GM13976 (cell line): ENCODE measurements at places on chromosomes 3 and 15.

DNA sequence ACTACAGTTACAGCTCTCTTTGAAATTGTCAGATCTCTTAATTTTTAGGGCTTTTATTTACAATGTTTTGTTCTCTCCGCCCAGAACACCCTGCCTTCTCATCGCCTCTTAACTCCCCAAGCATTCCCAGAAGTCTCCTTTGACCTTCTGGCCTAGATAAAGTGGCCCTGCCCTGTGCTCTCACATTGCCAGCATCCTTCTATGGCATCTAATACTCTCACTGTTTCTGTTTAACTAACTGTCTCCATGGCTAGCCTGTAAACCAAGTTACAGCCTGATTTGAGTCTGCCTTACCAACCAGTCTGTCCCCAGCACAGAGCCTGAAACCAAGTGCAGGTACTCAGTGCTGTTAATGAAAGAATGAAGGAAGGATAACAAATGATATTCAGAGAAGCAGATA lies 19.9 kb downstream of the COL8A1 start:
- no peak for DNase-seq

- DNase-seq: no peak
Observed at GRCh38 chr3:33541918-33542317, 101.7 kb upstream of the UBP1 start.

GRCh38 chr3:23481011-23481615 lies 278.0 kb downstream of the UBE2E2 start:
- no peak for DNase-seq

DNA sequence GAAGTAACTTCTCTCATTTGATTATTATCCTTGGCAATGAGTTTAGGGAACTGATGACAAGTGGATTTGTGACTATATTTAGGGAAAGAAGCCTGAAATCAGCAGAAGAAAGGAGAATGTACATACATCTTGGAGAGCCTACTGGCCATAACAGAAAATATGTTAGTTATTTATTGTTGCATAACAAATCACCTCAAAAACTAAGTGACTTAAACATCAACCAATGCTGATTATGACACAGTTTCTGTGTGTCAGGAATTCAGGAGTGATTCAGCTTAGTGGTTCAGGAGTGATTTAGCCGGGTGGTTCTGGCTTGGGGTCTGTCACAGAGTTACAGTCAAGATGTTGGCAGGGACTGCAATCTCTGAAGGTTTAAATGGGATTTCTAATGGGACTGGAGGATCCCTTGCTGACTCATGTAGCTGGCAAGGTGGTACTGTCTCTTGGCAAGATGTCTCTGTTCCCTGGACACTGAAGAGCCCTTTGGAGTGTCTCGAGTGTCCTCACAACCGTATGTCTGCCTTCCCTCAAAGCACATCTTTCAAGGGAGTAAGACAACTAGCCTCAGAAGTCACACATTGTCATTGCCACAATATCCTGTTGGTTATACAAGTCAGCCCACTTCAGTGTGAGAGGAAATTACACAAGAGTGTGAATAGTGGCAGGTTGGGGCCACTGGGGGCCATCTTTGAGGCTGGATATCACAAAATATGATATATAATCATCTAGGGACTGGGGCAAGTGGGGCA lies 248.9 kb downstream of the SV2B start:
- DNase-seq: no peak

- no peak for DNase-seq
Observed at GRCh38 chr3:150035301-150035779, 64.6 kb upstream of the PFN2 start.

DNA sequence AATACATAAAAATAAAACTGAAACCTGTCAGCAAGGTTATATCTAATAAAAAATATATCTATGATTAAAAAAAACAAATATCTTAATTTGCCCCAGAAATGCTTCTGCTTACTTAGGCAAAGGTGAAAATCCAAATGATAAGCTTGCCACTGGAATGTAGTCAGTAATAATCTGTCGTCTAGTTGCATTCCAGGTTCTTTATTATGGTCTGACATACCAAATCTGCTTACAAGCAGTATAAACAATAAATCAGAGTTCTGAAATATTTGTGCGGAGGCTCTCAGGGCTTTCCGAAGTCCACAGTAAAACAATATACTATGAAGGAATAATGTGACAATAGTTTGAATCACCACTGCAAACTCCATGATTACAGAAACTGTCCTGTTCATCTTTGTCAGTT lies 1133.5 kb downstream of the ROBO1 start:
- no peak for DNase-seq

- no peak for DNase-seq
Observed at GRCh38 chr15:41417418-41418195, 712 bp downstream of the RTF1 start.

- no peak for DNase-seq
Observed at GRCh38 chr3:16174389-16174788, at the start of gene GALNT15. Gene GALNT15, plus strand, starts transcription at chr3:16174680. Its CDS starts 472 bp downstream, at chr3:16175152.

DNA sequence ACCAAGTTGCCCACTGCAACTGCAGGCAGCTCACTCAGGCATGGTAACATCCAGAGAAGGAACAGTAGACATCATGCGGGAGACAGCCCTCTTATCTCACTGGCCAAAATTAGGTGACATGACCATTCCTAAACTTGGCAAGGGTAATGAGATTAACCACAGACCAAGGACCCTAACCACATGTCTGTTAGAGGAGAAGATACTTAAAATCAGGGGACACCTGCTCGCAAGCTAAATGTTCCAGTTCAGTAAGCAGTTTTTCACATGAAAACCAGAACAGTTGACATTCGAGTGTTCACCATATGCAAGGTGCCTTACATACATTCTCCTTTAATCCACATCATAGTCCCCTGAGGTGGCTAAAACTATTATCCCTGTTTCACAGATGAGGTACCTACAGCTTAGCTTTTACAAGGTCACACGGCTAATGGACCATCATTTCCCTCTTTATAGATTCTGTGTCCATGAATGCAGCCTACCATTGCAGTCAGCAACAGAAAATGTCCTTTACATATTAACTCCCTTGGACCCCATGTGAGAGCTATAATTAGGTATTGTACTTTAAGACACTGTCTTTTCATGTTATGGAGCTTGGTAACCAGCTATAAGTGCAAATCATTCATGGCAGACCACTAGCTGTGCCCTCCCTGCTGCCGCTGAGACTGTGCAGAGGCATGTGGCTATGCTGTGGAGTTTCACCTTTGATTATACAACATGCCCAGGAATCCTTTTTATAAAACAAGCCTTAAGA lies 154.1 kb downstream of the LIPC start:
- no peak for DNase-seq

- DNase-seq: no peak
Observed at GRCh38 chr3:23002836-23003732, 200.0 kb upstream of the UBE2E2 start.
